ENCODE measurements at places on chromosomes 7 and 10.
A peak's percentile ranks its signal among the peaks of the same experiment; 100 is the strongest.

DNA sequence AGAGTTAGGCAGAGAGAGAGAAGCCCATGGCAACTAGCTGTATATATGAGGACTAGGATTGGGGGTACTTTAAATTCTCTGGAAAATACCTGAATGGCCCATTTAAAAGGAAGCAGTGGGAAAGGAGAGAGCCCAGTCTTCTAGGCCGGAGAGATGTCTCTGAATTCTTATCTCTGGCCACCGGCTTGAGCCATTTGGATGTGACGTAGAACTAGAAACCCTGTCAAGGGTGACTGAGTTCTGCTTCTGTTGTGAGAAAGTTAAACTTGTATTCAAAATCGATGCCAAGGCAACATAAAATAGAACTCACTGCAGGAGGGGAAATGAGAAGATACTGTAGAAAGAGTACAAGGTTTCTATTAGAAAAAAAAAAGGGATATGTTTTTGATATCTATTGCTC is 6.3 kb upstream of the GSTK1 start:
- no peak for DNase-seq

DNA sequence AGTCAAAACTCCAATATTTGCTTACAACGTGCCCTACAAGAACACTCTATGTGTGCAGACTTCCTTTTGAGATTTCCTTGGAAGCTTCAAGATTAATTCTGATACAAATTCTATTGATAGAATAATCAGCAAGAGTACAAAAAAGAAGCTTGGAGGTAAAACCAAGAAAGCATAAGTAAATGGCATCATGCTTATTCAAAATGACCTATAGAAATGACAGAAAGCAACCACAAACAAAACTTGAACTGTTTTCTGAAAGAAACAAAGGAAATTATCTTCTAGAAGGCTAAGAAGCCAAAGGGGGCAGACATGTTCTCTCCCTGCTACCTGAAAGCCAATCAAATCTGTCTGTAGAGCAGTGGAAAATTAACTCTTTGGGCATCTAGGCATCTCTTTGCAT is 73.0 kb downstream of the CTNNA3 start:
- DNase-seq: no peak

DNA sequence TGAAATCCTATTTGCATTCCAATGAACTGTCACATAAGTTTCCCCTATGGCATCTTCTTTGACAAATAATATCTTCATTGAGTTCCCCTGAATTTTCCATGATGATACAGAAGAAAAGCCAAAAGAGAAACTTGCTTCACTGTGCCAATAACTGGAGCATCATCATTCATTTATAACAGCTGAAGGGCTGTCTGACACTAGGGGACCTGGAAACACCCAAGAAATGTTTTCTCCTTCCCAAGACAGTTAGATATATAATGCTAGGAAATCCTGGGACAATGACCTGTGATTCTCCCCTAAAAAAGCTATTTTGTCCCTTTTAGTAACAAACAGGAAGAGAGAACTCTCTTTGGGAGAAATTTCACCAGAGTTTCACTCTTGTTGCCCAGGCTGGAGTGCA is 133.6 kb downstream of the SEMA3C start:
- DNase-seq: no peak

DNA sequence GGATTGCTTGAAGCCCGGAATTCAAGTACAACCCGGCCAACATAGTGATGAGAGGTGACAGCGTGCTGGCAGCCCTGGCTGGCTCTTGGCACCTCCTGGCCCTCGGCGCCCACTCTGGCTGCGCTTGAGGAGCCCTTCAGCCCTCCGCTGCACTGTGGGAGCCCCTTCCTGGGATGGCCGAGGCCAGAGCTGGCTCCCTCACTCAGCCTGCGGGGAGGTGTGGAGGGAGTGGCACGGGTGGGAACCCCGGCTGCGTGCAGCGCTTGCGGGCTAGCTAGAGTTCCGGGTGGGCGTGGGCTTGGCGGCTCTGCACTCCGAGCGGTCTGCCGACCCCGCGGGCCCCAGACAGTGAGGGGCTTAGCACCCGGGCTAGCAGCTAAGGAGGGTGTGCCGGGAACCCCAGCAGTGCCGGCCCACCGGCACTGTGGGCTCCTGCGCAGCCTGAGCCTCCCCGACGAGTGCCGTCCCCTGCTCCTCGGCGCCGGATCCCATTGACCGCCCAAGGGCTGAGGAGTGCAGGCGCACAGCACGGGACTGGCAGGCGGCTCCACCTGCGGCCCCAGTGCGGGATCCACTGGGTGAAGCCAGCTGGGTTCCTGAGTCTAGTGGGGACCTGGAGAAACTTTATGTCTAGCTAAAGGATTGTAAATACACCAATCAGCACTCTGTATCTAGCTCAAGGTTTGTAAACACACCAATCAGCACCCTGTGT is 12.1 kb upstream of the RNF216 start:
- DNase-seq: no peak

- no peak for DNase-seq
Measured at GRCh38 chr7:158663428-158663741, 41.2 kb downstream of the NCAPG2 start.

GRCh38 chr7:47666164-47666862 is 84.4 kb upstream of the TNS3 start:
- peak; percentile 74 for DNase-seq

- DNase-seq: no peak
Measured at GRCh38 chr10:124624895-124625294, 119.3 kb downstream of the FAM53B start.

- DNase-seq: no peak
Measured at GRCh38 chr10:17671307-17671706, 27.4 kb downstream of the STAM start.

- no peak for DNase-seq
Measured at GRCh38 chr7:26663874-26664273, 200.5 kb downstream of the SKAP2 start.

DNA sequence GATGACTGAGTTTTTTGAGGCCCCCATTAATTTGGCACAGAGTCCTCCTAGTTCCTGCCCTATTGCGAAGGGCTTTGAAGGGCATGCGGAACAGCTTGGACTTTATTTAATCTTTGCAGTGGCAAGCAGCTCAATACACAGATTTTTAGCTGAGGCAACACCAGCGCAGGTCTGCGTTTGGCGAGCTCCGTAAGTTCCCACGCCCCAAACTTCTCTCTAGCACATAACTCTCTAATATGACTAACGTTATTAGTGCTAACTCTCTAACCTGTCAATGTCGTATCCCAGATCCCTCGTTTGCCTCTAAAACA is 366 bp upstream of the TAF3 start:
- no peak for DNase-seq

DNA sequence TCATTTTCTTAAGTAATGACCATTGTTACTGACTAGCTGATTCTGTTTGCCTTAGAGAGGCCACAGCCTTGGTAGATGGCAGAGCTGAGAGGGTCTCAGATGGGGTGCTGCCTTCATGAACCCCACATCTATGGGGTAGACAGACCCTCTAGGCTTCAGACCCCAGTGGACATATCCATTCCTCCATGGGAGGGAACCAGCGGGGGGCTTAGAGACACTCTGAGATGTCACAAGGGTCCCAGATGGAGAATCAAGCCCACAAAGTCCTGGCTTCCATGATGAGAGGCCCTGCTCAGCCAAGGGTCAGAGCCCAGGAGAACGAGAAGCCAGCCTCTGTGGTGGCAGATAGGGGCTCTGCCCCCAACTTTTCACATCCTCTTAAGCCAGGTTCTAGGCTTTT is 408.6 kb downstream of the TCERG1L start:
- DNase-seq: no peak

- DNase-seq: peak; percentile 71
Measured at GRCh38 chr10:4623757-4624420, 202.1 kb upstream of the AKR1E2 start.

DNA sequence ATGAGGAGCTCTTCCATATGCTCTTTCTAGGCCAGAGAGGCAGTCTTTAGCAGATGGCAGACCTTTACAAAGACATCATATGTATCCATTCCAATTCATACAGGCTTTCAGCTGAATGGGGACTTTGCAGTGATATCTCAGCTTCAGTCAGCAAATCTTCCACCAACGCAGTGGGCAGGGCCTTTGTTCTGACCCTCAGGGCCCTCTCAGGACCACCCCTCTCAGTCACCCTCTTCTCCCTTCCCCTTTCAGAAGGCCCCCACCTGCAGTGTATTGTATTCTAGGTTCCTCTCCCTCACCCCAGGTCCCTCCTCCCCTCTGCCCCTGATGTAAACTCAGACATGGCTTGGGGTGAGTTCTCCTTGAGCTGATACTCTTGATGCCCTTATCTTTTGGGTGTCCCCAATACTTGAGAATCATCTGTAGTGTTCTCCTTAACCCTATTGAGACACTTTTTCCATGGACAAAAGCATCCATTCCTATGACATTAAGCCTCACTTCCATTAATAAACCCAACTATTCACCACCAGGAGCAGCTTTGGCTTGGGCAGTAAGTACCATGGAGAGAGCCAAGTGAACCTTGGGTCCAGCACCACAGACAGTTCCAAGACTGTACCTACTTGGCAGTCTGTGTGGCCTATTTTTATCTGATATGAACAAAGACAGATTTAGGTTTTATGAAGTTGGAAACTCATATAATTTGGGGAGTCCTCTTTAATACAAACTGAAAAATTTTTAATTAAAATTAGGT is 62.7 kb downstream of the ADCYAP1R1 start:
- DNase-seq: peak; percentile 53

DNA sequence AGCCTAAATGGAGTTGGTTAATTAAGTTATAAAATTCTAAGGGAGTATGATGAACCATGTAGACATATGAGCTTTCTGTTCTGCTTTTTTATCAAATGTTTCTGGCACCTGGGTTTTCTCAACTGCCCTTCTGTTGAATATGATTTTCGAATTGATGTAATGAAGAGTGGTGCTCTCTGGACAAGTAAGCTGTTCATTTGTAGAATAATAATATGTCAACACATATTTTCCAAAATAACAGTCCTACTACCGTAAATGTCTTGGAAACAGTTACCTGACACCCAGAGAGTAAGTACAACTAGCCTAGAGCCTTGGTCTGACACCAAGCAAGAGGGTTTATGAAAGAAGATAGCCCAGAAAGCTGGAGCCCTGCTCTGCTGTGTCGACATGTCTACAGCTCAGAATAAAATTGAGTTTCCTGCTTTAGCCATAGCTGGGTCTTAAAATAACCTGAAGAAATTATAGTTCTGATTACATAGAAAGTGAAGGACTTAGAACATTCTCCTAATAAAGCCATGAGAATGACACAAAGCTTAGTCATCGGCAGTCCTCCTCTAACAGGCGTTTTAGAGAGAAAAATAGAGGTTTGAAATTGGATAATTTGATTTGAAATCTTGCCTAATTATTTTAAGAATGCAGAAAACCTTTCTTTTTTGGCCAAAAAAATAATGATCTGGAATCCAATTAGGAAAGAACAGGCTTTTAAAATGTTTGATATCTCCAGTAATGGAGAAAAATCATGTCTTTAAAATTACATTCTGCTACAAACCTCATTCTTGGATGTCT is 25.1 kb downstream of the HDAC9 start:
- peak; percentile 86 for DNase-seq

DNA sequence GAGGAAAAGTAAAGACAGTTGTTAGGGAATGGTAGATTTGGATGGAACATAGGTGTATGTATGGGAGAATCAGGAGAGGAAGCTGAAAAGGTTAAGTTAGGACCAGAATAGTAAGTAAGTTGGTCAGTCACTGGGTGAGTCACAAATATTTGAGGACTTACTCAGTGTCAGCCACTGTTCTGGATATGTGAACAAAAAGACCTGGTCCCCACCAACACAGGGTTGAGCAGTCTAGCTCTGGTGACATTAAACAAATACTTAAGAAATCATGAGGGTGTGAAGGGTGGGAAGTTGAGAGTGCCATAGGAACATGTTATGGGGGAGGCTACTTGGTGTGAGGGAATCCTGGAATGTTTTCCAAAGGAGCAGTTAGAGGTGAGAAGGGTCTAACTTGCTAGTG is 246.9 kb downstream of the PTEN start:
- peak; percentile 90 for DNase-seq

GRCh38 chr7:133675510-133676218 is 422.8 kb downstream of the EXOC4 start:
- DNase-seq: no peak

DNA sequence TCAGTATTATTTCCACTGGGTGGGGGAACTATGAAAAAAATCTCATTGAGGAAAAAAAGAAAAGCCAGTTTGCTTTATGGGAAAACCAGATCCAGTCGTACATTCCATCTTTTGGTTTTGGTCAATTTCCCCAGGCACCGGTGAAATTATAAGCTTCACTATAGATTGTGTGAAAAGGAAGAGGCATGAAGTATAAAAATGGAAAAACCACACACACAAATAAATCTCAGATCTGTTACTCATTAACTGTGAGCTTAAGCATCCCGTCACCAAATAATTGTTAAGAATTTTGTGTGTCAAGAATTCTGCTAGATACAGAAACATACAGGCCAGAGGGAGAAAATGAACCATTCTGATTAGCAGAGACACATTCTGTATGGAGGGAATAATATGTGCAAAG is 405.5 kb upstream of the CELF2 start:
- DNase-seq: no peak

- no peak for DNase-seq
Measured at GRCh38 chr7:148670807-148671206, 27.9 kb upstream of the CUL1 start.

DNA sequence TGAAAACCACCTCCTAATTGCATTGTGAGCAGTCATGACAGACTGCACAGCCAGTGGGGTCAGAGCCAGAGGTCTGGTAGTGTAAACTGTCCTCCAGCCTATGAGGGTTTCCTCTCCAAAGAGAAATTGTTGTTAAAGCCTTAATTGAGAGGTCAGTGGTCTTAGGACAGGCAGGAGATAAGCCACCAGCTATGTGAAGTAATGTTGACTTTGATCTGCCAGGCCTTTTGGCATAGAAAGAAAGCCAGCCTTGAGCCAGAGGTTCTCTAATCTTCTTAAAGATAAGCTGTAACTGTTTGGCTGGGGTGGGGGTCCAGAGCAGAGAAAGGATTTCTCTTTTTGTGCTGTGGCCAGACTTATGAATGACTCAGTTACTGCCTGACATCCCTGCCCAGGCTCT is 248.4 kb downstream of the WDR11 start:
- no peak for DNase-seq

DNA sequence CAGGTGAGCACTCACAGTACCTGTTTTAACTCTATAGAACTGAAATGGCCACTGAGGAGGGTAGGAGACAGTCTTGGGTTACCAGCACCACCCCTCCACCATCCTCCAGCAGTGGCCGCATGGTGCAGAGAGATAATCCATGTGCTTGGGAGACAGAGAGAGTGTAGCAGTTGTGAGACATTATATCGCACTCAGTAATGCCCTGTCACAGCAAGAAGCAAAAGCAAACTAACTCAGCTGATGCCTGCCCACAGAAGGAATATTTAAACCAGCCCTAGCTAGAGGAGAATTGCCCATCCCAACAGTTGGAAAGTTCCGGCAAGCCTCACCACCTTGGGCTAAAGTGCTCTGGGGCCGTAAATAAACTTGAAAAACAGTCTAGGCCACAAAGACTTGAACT is 58.8 kb upstream of the HBP1 start:
- no peak for DNase-seq

GRCh38 chr10:74683621-74684364 is 142.6 kb upstream of the KAT6B start:
- DNase-seq: no peak
